ENCODE measurements at places on chromosomes 11 and 22.

DNA sequence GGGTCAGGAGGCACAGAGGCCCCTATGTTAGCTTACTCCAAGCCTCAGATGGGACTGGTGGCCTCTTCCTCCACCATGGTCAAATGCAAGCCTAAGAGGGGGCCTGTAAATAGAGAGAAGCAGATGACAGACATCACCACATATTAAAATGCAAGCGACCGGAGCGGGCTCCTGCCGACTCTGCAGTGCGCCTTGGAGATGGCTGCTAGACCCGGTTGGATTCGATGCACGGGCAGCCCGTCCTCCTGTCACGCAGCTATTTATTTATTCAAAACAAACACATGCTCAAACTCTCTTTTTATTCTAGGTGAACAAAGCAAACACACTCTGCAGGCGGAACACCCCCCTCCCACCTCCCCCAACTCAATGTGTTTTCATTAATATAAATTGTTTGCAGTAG, 208.0 kb downstream of the DSCAML1 start:
- no peak for DNase-seq

- DNase-seq = no peak
Observed at GRCh38 chr11:112421879-112422278, 161.2 kb upstream of the PLET1 start.

DNA sequence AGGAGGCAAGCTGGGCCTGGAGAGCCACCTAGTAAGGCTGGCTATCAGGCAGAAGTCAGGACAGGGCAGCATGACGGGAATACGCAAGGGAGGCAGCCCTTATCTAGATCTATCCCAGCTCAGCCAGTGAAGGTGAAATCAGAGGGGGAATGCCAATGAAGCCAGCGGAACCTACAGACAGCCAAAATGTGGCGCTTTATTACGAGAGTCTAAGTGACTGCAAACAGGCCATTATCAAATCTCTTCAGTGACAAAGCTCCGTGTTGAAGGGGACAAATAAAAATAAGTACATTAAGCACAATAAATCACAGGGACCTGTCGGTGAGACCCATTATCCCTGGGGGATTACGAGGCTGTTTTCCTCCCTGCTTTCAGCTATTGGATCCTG, 22.8 kb downstream of the LARGE1 start:
- no peak for DNase-seq

DNA sequence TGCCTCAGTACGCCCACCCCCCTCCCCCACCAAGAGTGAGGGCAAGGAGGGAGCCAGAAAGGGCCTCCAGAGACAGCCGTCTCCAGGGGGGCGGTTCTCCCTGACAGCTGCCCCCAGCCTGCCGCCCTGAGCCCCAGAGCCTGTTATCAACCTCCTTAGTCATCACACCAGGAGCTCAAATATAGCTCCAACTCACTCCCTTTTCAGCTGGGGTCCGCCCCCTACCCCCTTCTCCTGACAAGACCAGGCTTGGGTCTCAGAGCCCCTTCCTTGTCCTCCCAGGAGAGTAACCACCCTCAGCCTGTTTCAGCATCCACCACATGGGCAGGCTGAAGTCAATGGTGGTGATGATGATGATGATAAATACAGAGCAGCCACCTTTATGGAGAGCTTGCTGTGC, 2.5 kb upstream of the INPP5J start:
- no peak for DNase-seq

DNA sequence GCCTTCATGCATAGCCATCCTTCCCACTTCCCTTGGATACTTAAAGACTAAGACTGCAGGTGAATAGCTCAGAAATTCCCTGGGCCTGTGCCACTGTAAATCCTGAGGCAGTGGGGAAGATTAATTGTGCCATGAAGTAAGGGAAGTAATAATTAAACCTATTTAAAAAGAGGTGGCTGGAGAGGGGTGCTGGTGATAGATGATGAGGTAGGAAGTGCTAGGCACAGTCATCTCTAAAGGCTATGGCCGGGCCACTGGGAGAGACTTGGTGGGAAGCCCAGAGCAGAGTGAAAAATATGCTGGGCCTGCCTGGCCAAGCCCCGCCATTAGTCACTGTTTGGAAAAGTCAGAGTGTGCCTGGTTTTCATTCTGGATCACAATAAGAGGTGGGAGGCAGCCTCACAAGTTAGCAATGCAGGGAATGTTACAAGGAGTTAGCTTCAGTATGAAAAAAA, 197.2 kb upstream of the PITPNB start:
- DNase-seq = peak; percentile 94

DNA sequence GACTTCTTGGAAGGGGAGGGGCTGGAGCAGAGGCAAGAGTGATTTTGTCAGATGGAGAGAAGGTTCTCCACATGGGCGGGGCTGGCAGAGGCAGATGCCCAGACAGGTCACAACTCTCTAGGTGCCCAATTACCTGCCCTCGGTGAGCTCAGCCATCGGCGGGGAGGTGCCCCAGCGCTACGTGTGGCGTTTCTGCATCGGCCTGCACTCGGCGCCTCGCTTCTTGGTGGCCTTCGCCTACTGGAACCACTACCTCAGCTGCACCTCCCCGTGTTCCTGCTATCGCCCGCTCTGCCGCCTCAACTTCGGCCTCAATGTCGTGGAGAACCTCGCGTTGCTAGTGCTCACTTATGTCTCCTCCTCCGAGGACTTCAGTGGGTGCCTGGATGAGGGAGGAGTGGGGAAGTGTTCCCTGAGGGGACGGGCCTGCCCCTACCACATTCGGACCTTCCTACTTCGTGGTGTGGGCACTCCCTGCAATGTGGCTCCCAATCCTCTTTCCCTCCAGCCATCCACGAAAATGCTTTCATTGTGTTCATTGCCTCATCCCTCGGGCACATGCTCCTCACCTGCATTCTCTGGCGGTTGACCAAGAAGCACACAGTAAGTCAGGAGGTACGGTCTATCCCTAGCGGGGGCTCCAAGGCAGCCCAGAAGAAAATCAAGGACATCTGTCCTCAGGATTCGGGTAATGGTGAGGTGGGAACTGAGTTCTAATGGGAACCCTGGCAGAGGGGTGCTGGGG, 15.6 kb downstream of the PGAP2 start:
- no peak for DNase-seq

GRCh38 chr11:73576185-73576614, 21.7 kb downstream of the FAM168A start:
- DNase-seq = no peak

- peak; percentile 96 for DNase-seq
Observed at GRCh38 chr11:66967670-66968425, 7.3 kb upstream of the C11orf86 start.

GRCh38 chr11:105612771-105613170, 2.9 kb downstream of the GRIA4 start:
- no peak for DNase-seq

GRCh38 chr11:64356498-64357411, 2.2 kb upstream of the RPS6KA4 start:
- peak; percentile 45 for DNase-seq

DNA sequence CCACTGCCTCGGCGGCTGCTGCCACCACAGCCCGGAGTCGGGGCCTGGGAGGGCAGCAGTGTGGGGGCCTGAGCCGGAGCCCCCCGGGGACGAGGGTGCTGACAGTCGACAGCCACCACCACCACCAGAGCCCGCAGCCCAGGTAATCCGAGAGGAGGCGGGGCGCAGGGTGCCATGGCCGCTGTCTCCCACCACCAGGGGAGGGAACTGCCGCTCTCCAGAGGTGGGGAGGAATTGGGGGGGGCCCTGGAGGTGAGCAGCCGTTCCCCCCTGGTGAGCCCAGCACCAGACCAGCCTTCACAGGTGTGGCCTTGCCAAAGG, 12.6 kb downstream of the TRIOBP start:
- no peak for DNase-seq

DNA sequence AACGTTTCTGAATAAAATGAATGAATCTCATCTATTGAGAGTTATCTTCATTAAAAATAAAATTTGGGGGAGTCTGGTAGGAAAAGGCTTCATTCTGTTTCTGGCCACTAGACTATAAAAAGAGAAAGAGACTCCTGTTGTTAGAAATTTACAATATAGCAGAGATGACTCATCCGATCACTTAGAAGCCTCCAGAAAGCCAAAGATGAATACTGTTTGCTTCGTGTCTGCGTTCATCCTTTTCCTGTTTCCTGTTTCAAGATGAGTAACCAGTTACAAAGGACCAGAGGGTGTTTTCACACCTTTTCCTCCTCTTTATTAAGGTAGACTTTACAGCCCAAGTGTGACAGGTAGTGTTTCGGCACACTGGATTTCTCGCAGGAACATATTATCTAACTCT, 1120.7 kb downstream of the LRRC4C start:
- peak; percentile 69 for DNase-seq

GRCh38 chr22:27068121-27068520, 410.7 kb downstream of the MIAT start:
- no peak for DNase-seq

- DNase-seq = no peak
Observed at GRCh38 chr11:5846701-5847100, 5.0 kb upstream of the OR52E6 start.
